ENCODE measurements at places on chromosomes 12 and 14.
A peak's percentile ranks its signal among the peaks of the same experiment; 100 is the strongest.

DNA sequence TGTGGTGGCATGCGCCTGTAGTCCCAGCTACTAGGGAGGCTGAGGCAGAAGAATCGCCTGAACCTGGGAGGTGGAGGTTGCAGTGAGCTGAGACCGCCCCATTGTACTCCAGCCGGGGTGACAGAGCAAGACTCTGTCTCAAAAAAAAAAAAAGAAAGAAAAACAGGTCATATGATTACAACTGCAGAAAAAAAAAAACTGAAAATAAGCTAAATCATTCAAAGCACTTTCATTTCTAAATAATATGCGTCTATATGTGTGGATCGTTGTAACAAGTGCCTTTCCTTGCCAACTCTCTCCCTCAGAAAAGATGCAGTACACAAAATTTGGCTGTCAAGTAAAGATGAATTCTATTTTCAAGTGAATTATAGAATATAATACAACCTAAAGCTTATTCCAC, 42.4 kb downstream of the ATXN2 start:
- no peak for DNase-seq

GRCh38 chr12:33192226-33192625, 247.4 kb downstream of the SYT10 start:
- DNase-seq = no peak

DNA sequence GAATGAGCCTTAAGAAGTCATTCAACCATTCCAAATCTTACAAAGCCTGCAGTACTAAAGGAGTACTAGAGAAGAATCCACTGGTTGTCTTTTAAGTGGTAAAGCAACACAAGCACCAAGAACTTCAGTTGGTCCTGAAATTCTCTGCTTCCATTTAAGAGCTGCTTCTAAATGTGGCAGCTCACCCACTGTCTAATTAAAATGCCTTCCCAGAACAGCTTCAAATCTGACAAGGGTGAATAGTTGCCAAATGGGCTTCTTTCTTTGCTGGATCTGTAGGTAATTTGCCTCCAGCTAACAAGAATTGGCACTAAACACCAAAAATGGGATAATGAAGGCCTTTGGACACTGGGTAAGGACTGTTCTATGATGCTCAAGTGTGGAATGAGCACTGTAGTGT, 72.2 kb upstream of the NAP1L1 start:
- no peak for DNase-seq

GRCh38 chr12:98719515-98720504, 74.7 kb downstream of the APAF1 start:
- no peak for DNase-seq

DNA sequence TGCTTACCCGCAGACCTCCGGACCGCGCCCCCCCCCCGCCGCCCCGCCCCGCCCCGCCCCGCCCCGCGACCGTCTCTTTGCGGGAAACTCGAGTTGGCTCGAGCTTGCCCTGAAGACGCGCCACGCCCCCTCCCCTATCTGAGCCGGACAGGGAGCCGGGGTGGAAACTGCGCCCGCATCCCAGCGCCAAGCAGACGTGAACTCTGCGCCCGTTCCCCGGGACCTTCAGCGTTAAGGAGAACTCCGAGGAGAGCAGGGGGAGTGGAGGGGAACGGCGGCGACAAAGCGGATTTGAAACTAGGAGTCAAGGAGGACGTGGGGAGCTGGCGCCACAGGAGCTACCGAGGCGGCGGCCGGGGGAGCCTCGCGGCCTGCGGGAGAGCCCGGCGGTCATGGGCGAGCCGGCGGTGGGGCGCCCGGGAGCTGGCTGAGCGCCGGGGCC, at the start of gene KCNK13:
Gene KCNK13, plus strand, starts transcription at position 310 of the 442 bp plus-strand sequence. CDS start 212 bp downstream, outside the sequence.
- DNase-seq = no peak

- DNase-seq = no peak
These were observed 55.7 kb downstream of the METTL25 start for GRCh38 chr12:82414044-82414443.

DNA sequence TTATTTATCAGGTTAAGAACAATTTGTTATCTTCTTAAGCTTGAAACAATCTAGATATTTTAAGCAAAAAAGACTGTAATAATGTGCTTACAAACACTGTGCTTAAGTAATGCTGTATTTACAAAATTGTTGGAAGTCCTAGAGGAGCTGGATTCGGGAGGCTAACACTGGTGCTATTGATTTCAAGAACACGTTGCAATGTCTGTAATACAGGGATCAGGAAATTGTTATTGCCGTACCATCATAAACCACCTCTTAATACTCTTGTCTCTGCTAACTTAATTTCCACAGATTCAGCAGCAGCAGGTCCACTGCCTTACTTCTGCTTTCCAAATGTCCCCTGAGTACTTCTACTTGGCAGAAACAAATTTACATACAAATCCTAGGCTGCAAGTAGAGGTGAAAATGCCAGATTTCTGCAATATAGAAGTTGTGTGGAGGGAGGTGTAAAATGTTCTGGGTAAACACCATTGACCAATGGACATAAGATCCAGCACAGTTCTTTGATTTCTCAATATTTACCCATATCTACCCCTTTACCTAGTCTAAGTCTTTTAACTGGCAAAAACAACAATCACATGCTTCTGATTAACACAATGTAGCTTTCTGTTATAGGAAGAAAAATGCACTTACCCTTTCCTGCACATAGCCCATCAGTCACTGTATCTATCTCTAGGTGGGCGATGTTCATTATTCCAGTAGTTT, 663.4 kb downstream of the TMTC2 start:
- no peak for DNase-seq

DNA sequence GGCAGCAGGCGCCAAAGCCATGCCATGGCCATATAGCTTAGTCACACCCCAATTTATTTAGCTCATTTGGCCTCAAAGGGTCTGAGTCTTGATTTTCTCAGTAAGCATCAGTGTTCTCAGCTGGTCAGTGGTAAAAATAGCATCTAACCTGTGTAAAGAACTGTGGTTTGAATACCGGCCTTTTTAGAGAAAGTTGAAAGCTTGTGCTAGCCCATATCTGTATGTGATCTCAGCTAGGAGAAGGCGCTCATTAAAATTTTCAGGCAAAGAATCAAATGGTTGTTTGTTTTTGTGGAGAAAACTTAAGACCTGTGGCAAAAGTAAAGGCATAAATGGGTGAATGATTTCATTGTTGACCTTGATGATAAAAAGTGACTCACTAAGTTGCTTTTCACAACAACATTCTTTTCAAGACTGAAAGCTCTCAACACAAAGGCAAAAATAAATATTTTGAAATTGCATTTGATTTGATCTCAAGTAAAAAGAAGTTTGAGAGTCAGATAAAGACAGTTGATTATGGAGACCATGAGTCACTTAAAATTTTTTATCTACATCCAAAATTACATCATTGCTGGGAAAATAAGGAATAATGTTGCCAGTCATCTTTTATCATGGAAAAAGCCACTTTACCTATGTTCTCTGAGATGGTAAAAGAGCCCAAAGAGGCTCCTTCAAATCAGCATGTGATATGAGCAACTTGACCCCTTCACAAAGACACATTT, 128.5 kb upstream of the RGS6 start:
- DNase-seq = no peak

GRCh38 chr12:49131894-49132461, 783 bp upstream of the TUBA1B start:
- DNase-seq = no peak

DNA sequence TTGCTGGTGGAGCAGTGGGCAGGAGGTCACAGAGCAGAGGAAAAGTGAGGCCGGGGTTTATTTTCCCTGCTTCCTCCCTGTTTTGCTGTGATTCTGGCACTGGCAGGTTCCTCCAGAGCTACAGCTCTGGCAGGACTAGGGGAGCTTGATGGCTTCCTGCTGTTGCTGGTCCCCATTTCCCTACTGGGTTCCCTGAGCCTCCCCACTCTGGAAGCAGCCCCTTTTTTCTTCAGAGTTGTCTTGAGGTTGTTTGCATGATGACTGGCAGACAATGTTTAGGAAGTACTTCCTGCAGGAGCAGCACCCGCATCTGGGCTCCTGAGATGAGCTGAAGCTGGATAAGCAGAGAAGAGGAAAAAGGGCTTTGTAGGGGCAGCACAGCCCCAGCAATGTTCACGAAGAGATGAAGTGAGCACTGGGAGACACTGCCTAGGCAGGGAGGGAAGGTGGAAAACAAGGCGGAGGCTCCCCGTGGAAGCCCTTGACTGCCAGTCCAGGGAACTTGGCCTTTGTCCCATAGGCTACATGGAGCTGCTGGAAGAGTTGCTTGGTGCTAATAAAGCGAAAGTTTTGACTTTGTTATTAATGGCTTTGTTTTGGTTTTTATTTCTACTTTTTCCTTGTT, 126.9 kb downstream of the SLC38A6 start:
- DNase-seq = no peak

DNA sequence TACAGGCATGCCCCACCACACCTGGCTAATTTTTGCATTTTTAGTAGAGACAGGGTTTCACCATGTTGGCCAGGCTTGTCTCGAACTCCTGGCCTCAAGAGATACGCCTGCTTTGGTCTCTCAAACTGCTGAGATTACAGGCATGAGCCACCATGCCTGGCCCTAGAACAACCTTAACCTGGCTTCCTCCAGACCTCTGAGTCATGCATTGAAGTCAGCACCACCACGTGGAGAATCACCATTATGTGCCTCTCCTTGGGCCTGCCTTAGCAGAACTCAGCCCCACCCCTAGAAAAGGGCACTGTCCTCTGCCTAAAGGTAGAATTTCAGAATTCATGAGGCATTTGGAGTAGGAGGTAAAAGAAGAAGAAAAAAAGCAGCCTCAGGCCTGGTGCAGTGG, 49.0 kb downstream of the LIMA1 start:
- DNase-seq = no peak

DNA sequence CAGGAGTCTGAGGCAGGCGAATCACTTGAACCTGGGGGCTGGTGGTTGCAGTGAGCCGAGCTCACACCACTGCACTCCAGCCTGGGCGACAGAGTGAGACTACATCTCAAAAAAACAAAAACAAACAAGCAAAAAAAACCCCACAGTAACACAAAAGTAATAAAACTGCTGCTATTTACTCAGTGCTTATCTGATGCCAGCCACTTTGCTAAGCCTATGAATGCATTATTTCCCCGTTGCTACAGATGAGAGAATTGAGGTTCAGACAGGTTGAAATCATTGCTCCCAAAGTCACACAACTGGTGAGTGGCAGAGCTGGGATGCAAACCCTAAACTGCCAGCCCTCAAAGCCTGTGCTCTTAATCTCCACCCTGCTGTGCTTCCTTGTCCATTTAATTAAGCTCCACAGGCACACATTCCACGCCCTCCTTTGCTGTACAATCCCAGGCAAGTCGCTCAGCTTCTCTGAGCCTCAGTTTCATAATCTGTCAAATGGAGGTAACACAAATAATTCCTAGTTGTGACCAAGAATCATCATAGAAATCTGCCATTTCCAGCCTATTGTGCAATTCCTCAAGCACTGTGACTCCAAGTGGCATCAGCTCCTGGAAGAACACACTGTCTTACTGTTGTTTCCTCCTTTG, 5.7 kb upstream of the OAS3 start:
- DNase-seq = no peak

DNA sequence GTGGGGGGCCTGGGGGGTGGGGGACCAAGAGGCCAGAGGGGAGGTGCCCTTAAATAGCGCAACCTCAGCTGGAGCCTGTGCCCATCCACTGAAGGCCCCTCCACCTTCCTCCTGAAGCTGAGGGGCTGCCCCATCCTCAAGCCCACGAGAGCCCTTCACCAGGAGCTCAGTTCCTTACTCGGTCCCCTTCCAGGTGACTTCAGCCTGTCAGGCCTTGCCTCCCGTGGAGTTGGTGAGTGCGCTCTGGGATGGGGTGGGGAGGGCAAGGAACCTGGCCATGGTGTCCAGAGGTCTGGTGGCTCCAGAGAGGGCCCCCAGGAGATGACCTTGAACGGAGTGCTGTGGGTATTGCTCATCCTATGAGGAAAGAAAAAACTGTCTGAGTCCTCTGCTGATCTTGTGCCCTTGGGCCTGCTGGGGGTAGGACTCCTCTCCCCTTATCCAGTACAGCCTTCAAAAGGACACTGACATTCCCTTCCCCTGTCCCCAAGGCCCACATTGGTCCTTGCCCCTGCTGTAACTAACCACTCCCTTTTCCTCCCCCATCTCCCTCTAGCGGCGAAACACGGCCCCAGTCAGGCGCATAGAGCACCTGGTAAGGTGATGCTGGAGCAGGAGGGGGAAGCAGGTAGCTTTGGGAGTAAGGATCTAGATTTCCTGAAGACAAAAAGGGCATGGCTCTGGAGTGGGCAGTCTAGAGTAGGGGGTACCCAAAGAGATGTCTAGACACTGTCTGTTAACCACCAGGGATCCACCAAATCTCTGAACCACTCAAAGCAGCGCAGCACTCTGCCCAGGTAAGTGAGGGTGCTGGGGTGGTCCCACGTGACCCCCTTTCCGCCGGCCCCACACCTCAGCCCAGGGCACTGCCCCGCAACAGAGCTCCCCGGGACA, 3.6 kb downstream of the TNS2 start:
- DNase-seq = peak; percentile 71

GRCh38 chr12:79983492-79983891, 48.6 kb upstream of the PPP1R12A start:
- no peak for DNase-seq

GRCh38 chr12:94057262-94058151, 90.9 kb upstream of the PLXNC1 start:
- DNase-seq = no peak

- no peak for DNase-seq
These were observed 40.9 kb downstream of the TRIP11 start for GRCh38 chr14:91998667-91999570.

- DNase-seq = peak; percentile 31
These were observed 22.4 kb upstream of the PDE1B start for GRCh38 chr12:54526812-54527630.

DNA sequence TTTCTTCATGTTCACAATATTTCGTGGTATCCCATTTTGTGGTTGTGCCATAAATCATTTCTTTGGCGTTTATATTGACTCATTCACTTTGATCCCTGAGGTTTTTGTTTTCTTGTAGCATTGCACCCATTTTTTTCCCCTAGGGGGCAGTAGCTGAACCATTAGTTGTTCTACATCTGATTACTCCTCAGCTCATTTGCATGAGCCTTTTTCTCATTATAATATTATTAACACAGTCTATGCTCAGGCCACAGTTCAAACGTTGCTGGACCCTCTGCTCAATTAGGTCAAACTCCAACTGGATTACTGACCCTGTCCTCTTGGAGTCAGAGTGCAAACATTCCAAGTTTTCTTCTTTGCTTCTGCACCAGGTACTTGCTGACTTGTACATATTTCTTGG, 475.4 kb upstream of the SEL1L start:
- DNase-seq = no peak

DNA sequence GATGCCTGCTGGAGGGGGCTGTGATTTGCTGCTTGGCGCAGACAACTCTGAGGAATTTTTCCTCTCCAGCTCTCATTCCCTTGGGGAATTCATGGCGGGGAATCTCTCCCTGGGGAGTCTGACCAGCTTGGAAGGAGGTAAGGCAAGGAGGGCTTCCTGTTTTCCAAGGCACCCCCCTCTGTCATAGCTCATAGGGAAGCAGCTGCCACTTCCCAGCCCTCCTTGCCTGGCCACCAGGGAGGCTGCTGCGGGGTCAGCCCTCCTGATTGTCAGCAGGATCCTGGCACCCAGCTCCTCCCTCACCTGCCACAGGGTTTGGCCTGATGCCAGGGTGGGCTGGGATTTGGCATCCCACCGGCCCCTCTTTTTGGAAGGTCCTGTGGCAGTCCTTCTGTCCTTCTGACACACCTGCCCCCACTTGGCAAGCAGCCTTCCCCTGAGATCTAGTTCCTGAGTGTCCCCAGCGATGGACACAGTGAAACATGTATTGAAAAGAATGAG, 74.9 kb downstream of the TSPAN9 start:
- no peak for DNase-seq

GRCh38 chr14:22489957-22490950, 98.8 kb downstream of the DAD1 start:
- no peak for DNase-seq

- DNase-seq = peak; percentile 75
These were observed 50.0 kb downstream of the NCOR2 start for GRCh38 chr12:124517260-124518050.

Data from ovary (tissue), 10 donors.